ENCODE measurements at places on chromosomes 4 and X.

GRCh38 chr4:151013944-151014343 is 1.1 kb downstream of the LRBA start:
- no peak for DNase-seq

DNA sequence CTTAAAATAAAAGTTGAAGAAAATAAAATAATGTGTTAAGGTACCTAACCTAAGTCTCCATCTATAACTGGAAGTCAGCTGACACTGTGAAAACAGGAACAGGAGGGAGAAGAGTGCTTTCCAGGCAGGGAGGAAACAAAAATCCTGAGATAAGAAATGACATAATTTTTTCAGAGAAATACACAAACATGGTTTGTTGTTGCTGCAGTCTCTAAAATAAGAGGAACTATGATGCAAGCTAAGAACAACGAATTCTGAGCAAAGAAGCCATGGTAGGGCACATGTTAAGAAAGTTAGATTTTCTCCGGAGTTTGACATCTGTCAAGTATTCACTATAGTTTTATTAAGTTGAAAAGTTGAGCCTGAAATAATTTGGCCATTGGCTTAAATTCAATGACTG is 26.9 kb downstream of the PAPSS1 start:
- no peak for DNase-seq

GRCh38 chrX:115112411-115112810 is 76.8 kb upstream of the RBMXL3 start:
- no peak for DNase-seq

DNA sequence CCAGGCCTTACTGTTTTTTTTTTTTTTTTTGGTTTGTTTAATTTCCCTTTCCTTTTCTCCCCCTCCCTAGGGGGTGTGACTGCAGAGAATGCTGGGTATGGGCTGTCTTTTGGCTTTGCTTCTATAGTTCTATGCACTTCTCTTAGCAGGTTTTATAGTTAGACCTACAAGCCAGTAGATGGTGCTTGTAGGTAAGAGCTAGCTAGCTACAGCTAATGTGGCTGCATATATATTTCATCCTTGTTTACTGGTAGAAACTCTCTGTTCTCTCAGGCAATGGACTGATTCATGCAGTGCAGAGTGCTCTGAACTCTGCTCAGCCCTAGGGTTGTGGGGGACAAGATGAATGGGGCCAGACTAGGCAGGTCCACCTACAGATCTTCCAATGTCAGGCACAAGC is 246.4 kb downstream of the SH2D1A start:
- no peak for DNase-seq

DNA sequence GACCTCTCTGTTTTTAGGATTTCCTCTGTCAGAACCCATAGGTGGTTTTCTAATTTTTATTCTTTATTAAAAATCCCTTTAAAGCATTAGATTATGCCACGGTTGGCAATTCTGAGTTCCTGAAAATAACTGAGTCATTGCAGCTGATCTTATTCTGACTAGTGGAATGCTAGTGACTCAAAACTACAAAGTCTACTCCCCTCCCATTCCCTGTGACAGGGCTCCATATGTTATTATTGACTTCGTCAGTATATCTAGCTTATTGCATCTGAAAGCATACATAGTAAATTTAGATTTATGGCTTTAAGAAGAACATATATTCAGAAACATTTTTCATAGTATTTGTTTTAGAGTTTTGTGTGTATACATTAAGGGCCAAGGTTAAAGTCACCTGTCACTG is 38.5 kb downstream of the HERC3 start:
- DNase-seq, result no peak

DNA sequence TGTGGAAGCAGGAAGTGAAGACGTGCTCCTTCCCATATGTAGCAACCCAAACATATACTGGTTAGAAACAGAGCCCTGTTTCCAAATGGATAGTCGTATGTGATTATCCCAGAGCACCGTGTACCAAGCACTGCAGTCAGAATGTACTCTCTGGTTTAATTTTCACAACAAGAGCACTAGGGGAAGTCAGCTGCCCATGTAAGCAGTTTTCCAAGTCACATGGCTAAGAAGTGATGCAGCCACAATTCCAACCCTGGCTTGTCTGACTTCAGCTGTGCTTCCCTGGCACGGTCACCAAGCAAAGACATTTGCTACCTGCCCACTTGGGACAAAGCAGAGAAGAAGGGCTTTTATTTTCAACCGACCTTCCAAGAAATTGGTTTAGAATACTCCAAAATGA is 28.2 kb upstream of the CEP135 start:
- no peak for DNase-seq

DNA sequence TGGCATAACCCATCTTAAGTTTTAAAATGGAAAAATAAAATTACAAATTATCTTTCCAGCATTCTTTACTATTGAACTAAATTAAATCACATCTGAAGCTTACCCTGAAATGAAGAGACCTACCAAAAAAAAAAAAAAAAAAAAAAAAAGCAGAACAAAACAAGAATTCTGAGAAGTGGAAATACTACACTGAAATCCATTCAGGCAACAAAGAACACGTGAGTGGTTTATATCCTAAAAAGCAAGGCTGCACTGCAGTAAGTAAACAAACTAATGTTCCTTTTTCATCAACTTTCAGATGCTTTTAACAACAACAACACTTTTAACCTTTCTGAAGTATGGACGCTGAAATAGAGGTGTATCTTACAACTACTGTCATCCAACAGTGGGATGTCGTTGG is 7.5 kb downstream of the FRYL start:
- no peak for DNase-seq

DNA sequence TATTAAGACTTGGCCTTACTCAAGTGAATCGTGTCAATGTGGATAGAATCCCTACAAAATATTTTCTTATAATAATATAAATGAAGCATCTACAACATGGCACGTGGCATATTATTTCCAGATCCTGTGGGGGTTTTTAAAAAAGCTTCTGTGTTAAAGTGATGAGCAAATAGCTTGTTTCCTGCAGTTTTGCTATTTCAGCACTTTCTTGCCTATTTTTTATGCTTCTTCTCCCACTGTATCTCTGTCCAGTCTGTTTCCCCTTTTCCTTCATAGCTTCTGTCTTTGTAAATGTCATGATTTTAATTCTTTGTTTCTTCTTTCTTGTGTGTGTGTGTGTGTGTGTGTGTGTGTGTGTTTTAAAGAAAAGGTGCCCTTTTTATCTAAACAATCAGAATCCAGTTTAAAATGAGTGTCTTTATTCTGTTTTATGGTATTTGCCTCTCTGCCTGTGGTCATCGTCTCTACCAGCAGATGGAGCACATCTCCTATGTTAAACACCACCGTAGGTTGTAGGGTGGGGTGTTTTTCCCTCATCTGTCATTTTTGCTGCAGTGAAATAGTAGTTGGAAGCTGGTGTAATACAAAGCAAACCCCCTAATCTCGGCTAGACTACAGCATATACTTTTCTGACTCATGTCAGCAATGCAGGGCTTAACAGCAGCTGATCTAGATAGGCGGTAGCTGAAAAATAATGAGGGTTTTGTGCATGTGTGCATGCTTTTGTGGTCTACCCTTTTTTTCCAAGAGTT is 33.1 kb downstream of the FTHL17 start:
- DNase-seq, result no peak
